Epithelial cell of esophagus (primary cell): ENCODE measurements at places on chromosomes 12 and 14.

GRCh38 chr14:81301813-81302212 lies 81.1 kb upstream of the GTF2A1 start:
- no peak for DNase-seq

DNA sequence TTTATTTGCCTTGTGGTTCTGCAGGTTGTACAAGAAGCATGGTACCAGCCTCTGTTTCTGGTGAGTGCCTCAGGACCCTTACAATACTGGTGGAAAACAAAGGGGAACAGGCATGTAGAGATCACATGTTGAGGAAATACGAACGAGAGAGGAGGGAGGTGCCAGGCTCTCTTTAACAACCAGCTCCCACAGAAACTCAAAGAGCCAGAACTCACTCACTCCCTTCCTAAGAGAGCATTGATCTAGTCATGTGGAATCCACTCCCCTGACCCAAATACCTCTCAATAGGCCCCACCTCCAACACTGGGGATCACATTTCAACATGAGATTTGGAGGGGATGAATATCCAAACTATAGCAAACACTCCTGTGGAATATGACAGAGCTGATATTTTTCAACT lies 938.0 kb downstream of the GALC start:
- no peak for DNase-seq

DNA sequence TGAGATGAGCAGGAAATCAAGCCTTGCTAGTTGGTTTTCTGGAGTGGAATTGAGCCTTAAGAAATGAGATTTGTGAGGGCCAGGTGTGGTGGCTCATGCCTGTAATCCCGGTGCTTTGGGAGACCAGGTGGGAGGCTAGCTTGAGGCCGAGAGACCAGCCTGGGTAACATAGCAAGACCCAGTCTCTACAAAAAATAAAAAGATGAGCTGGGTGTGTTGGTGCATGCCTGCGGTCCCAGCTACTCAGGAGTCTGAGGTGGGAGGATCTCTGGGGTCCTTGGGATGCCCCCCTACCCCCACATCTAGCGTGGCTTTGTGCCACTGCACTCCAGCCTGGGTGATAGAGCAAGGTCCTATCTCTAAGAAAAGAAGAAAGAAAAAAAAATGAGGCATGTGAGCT lies 104.2 kb upstream of the RTL1 start:
- no peak for DNase-seq

DNA sequence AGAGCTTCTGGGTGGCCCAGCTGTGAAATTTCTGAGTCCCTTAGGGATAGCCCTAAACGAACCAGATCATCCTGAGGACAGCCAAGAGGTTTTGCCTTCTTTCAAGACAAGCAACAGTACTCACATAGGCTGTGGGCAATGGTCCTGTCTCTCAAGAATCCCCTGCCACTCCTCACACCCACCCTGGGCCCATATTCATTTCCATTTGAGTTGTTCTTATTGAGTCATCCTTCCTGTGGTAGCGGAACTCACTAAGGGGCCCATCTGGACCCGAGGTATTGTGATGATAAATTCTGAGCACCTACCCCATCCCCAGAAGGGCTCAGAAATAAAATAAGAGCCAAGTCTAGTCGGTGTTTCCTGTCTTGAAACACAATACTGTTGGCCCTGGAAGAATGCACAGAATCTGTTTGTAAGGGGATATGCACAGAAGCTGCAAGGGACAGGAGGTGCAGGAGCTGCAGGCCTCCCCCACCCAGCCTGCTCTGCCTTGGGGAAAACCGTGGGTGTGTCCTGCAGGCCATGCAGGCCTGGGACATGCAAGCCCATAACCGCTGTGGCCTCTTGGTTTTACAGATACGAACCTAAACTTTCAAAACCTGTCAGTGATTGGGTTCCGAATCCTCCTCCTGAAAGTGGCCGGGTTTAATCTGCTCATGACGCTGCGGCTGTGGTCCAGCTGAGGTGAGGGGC lies 38.9 kb downstream of the DAD1 start:
- no peak for DNase-seq

DNA sequence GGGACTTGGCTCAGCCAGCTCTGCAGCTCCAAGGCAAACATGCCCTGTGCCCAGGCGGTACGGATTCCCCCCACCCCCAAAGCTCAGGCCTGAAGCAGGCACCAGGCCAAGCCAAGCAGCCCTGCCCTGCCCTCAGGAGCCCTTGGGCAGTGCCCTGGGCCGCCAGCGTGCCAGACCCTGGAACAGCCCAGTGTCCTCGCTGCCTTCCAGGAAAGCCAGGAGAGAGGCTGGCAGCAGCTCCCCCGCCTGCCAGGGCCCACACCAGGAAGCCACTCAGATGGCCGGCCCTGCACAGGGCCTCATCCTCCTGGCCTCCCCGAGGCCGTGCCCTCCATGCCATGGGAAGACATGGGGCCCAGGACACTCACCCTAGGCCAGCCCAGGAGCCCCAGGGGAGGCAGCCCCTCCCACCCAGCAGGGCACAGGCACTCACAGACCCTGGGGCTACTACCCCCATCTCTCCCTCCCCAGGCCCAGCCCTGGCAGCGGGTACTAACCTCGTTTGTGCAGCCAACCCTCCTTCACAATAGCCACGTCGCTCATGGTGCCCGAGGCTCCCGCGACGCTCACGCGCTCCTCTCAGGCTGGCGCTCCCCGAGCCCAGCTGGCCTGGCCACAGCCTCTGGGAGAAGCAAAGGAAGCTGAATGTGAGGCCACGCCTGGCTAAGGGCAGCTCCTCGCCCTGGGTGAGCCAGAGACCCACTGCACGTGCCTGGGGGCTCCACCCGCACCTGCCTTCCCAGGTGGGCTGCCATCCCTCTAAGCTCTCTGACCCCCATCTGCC lies 3.3 kb downstream of the AKT1 start:
- DNase-seq = no peak

GRCh38 chr12:31407562-31407961 lies 81.6 kb upstream of the SINHCAF start:
- DNase-seq = no peak

DNA sequence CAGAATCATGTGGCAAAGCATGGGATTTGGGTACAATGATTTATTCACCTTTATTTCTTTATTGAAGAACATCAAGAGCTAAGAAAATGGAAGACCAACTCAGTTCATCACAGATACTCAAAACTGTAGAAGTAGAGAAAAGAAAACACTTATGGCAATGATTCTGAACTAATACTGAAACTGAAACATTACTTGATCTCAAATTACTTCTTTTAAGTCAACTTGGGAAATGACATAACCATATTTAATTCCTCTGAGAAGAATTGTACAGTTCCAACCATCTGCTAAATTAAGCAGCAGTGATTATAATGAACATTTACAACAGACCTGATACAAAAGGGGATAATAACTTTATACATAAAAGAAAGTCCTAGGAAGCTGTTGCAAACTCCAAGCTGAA lies 466.5 kb downstream of the TMTC2 start:
- DNase-seq = no peak
